GM03348 (cell line): ENCODE measurements at places on chromosomes 6 and 20.

DNA sequence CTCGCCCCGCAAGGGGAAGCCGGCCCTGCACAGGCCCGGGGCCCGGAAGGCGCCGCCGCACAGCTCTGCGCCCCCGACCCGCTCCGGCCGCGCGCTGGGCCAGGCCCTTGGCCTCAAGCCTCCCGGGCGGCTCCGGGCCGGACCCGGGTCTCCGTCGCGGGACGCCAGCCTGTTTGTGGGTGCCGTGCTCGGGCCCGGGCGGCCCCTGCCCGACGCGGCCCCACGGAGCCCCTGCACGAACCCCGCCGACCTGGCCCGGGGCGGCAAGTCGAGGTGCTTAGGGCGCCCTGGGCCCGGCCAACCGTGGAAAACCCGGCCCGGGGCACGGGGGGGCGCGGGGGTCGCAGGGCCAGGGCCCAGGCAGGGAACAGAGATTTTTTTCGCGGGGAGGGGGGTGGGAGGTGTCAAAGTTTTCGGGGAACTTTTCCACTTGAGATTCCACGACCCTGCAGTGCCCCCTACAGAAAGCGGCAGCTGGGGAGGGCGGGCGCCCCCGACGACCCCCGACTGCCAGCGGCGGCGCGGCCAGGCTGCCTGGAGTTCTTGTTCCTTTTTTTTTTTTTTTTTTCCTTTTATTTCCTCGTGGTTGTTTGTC lies 805 bp upstream of the STX16 start:
- peak; percentile 52 for DNase-seq

DNA sequence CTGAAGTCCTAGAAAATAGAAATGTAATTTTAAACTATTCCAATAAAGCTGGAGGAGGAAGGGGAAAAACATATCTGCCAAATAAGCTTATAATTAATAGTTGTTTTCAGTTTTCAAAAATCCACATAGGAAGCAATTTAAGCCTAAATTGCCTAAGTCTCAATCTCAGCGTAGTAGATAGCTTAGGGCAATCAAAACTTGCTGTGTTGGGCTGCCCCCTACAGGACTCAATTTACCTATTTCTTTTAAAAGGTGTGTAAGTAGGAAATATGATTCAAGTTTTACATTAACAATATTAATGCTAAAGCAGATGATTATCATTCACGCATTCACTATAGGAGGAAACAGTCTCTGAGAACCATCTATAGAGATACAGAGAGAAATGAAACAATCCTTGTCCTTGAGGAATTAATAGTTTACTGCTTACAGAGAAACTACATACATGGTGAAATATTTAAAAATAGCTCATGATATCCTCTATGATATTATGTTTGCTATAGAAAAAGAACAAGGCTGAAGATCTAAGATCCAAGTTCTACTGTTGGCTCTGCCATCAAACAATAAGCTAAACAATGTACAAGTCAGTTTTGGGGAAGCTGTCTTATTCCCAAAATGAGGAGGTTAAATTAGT lies 102.1 kb downstream of the ATG5 start:
- DNase-seq: peak; percentile 63

DNA sequence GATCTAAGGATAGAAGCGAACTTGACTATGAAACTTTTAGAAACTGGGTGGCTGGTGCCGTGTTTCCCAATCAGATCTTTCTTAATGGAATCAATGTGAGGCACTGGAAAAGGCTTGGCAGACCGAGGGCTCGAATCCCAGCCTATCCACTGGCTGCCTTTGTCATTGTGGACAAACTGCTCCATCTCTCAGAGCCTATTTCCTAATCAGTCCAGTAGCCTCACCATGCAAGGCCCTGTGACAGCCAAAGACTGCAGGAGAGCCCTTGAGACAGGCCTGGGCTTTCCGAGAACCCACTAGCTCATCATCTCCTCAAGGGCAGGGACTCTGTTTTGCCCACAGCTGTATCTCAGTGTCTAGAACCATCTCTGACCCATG lies 43.4 kb downstream of the SPDEF start:
- no peak for DNase-seq

DNA sequence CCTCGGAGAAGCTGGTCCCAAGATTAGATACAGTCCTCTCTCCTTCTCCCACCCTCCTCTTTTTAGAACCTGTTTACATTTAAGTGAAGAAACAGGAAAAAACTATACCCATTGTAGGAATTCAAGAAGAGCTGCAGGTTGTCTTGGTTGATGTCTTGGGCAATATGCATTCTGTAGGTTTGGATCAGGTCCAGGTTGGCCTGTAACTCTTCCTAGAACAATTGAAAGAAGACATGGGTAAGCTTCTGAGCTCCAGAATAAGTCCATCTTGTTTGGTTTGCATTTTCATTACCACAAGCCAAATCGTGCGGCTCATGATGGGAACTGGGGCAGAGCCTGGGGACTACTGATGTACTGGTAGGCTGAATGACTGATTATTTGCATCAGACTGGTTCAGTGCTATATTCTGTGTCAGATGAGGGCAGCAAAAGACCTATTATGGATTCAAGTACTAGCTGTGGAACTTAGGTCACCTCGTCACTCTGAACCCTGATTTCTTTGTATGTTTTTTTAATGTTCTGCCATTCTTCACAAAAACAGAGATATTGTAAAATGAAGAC lies 20.3 kb upstream of the SLA2 start:
- no peak for DNase-seq

DNA sequence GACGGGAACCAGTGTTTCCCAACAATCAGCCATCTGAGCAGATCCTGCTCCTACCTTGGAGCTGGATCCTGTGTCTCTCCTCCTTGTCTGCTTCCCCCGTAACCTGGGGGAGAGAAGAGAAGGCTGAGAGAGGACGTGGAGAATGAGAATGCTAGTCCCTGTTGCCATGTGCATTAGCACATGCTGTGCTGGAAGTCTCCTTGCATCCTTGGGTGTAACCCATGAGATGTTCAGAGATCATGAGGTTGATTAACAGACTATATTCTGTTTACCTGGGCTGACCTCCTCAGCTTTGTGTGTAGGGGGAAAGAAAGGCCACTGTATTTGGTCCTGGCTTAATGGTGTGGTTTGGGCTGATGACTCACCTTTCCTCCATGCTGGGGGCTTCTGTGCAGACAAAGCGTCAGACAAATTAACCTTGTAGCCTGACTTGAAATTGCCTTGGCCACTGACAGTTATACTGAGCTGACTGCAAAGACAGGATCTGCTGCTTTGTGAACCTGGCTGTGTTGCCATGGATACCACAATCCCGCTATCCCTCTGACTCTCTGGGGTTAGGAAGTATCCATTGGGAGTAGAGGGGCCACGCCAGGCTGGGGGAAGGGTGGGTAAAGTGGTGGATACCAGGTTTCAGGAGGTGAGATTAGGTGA lies 243.7 kb upstream of the CHD6 start:
- DNase-seq: no peak

- no peak for DNase-seq
Observed at GRCh38 chr6:152954443-152954842, 28.4 kb downstream of the FBXO5 start.

DNA sequence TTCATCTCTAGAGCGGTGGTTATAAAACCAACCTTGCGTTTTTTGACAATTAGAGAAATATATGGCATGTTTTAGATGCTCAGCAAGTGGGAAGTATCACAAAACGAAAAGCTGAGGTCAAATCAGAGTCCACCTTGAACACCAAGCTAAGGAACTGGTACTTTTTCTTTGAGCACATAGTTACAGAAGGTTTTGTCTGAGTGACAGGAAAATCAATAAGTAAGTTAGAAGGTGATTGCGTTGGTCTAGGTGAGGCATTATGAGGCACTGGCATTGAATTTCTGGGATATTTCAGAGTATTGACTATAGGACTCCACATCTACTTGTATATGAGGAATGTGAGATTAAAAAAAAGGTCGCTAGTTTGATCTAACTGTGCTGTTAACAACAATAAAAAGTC lies 597 bp upstream of the HINT3 start:
- no peak for DNase-seq

GRCh38 chr6:19301980-19302379 lies 535.2 kb upstream of the ID4 start:
- peak; percentile 44 for DNase-seq

DNA sequence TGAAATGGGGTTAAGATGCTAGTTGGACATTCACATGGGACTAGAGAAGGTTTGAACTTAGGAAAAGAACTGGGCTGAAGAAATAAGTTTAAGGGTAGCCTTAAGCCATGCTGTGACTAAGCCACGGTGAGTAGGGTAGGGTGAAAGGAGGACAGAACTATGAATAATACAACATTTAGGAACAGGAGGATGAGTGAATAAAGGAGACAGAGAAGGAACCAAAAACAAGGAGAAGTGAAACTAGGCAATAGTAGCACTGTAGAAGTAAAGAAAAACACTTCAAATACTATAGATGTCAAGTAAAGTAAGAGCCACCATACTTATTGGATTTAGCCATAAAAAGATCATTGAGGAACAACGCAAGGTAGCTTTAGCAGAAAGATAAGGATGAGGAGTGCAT lies 111.2 kb downstream of the KCNQ5 start:
- DNase-seq: no peak

DNA sequence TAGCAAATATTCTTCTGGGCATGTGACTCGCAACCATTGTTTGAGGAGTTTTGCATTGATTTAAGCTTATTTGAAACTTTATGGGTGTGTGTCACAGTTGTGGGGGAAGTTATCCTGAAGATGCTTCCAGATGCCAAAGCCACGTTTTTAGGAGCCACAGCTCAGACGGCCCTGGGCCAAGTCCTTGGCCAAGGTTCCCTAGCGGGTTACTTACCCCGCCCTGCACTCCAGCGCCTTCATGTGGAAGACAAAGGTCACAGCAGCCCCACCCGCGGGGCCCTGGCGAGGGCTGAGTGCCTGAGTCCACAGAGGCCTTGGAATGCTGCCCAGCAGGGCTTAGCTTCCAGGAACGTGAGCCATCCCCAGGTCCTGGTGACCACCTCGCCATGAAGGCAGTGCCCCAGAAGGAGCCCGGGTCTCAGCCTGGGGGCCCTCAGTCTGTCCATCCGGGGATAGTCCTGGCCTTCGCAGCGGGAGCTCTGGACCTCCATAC lies 308.3 kb downstream of the CDH4 start:
- peak; percentile 63 for DNase-seq

DNA sequence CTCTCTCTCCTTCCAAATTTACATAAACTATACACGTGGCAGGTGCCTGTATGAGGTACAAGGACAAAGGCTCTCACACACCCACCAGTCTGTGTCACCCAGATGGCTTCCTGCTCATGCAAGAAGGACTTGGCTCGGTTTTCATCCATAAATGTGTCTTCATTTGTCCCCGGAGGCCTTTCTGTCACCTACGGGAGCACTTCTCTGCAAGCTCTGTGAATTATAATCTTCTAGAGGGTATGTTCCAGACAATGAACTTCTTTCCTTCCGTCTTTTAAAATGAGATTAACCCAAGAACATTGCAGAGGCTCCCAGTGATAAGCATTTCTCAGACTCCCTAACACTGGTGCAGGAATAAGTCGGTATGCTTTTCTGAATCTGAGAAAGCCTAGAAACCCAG lies 123.6 kb downstream of the PTPRT start:
- no peak for DNase-seq

DNA sequence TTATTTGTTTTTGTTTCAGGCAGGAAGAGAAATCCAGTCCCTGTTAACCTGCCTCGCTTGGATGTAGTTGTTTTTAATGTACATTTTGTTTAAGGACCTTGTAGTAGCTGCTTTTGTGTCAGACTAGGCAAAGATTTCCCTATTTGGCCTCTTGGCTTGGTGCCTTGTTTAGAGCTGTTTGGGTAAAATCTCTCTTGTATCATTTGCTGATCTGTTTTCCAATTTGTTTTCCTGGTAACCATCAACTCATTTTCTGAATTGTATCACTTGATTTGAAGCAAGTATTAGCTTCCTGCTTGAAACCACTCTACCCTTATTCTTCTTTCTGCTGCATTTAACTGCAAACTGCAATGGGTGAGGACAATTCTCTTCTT lies 160.7 kb downstream of the ZFAND3 start:
- DNase-seq: no peak

GRCh38 chr6:42263165-42263728 lies 45.6 kb upstream of the MRPS10 start:
- no peak for DNase-seq

GRCh38 chr6:126945150-126945685 lies 173.3 kb upstream of the RSPO3 start:
- no peak for DNase-seq
